A549 (cell line): ENCODE measurements at places on chromosomes 1 and 21.

- DNase-seq = peak; percentile 58
These were observed 577 bp downstream of the IKBKE start for GRCh38 chr1:206470692-206471414.

GRCh38 chr1:226608699-226609505 is 60.3 kb downstream of the STUM start:
- DNase-seq = peak; percentile 63

GRCh38 chr1:245390975-245391374 is 236.2 kb downstream of the KIF26B start:
- DNase-seq = no peak

- DNase-seq = no peak
These were observed 9.1 kb downstream of the PTGFRN start for GRCh38 chr1:116918714-116919357.

GRCh38 chr1:38277646-38278045 is 231.1 kb upstream of the POU3F1 start:
- no peak for DNase-seq

DNA sequence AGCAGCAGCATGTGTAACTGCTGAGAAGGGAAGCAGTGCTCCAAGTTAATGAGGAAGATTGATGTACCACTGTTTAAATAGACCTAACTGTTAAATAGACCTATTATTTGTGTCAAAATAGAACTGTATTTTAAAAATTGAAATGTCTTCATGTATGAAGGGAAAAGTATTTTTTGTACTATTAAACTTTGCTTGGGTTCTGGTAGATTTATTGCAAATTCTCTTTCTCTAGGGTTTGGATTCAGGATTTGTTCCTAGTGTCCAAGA is 128.3 kb downstream of the OSBPL9 start:
- no peak for DNase-seq

DNA sequence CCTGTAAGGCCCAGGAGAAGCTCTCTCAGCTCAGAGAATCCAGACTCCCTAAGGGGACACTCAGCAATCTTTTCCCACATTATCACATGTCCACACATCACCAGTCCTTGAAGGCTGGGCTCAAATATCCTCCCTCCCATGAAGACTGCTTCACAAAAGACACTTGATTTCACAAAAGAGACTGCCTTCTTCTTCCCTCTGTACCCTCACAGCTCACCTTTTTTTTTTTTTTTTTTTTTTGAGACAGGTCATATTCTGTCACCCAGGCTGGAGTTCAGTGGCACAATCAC is 1.5 kb downstream of the CD58 start:
- no peak for DNase-seq

- peak; percentile 36 for DNase-seq
These were observed 92.1 kb upstream of the SLC44A3 start for GRCh38 chr1:94727846-94728715.

- DNase-seq = no peak
These were observed 41.6 kb upstream of the NRDC start for GRCh38 chr1:51920130-51920529.

DNA sequence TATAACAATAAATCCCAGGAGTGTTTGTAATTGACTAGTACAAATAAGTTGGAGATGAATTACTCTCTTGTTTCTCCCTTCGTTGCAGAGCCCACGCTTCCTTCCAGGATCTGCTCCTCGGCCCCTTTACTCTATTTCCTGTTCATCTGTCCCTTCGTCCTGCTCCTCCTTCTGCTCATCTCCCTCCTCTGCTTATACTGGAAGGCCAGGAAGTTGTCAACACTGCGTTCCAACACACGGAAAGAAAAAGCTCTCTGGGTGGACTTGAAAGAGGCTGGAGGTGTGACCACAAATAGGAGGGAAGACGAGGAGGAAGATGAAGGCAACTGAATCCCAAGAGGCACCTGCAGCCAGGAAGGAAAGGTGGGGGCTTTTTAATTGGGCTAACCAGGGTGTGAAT is 26.4 kb upstream of the TTF2 start:
- DNase-seq = no peak

DNA sequence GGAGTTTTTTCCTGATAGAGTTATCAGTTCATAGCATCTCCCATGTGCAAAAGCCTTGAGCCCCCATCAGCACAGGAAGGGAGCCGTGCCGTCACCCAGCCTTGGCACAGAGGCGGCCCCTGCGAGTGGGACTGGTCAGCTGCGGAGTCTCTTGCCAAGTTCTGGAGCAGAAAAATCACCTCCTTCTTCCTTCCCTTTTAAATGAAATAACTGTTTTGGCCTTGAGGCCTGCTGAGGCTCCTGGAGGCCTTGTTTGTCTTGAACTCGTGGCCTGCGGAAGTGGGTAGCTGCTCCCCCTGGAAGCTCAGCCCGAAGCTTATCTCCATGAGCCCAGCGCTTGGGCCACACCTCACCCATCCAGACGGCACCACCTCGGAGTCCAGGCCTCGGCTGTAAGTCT is 145.7 kb upstream of the TMEM51 start:
- DNase-seq = no peak

- no peak for DNase-seq
These were observed 20.3 kb upstream of the SLC26A9 start for GRCh38 chr1:205963352-205964155.

- no peak for DNase-seq
These were observed 49.1 kb downstream of the DSCAM start for GRCh38 chr21:40797891-40798290.

DNA sequence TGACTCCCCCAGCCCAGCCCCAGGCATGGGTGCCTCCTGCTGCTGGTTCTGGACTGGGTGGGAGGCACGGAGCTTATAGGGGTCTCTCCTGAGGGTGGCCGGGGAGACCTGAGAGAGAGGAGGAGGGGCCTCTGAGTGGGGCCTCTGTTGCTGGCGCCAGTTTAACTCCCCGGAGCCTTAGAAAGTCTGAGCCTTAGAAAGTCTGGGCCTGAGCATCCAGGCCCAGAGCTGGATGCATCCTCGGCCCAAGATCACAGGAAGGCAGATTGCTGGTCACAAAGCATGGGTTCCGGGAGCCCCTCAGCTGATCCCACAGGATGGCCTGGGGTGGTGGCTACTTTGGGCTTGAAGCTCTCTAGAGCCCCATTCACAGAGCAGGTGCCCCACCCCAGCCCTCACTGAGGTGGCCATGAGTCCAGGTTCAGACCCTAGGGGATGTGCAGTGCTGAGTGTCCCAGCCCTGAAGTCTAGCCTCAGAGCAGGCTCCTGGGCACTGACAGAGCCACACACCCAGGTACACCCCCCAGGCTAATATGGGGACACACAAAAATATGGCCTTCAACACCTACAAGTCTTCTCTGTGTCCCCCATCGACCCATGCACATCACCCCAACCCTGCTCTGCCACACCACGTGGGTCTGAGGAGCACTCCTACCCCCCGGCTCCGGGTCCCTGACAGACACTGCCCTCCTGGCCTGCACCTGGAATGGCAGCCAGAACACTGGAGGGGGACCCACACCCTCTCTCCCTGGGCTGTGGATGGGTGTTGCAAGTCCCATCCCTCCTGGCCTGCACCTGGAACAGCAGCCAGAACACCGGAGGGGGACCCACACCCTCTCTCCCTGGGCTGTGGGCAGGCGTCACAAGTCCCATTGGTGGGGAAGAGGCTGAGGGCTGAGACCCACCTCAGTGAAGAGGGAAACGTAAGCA is 9.7 kb downstream of the PLA2G2F start:
- no peak for DNase-seq

GRCh38 chr1:10866321-10867093 is 70.1 kb upstream of the CASZ1 start:
- DNase-seq = peak; percentile 16

GRCh38 chr1:223222377-223222776 is 79.3 kb upstream of the TLR5 start:
- no peak for DNase-seq

DNA sequence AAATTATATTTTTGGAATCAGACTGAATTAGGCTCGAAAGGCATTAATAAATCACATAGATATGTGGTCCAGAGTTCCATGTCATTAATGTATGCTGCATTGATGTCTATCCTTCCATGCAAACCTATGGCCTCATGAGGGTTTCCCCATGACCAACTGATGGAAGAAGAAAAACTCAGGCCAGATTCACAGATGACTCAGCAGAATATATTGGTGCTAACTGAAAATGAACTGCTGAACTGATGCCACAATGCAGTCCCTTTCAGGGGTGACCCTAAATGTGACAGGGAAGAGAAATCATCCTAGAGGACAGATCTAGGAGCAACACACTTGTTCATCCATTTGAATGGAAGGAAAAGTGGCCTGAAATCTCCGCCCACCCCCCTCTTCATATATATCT is 110.5 kb upstream of the KCND3 start:
- no peak for DNase-seq

DNA sequence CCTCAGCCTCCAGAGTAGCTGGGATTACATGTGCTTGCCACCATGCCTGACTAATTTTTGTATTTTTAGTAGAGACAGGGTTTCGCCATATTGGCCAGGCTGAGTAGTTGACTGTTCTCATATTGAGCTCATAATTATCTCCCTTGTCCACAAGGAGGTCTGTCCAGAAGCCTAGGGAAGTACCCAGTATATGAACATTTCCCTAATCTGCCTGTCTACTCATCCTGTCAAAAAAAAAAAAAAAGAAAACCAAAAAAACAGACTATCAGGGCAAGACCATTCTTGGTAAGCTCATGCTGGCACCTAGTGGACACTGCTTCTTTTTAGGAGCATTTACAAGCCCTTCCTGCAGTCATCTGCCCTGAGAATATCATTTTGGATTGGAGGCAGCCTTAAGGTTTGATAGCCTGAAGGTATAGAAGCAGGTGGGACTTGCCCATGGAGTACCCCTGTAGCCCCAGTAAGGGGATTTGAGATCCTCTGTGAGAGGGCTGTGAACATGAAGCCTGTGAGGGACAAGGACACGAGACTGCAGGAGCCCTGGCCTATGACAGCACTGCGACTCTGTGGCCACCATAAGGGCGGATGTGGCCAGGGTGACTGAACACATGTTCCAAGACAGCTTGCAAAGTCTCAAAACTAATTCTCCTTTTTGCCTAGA is 10.8 kb upstream of the DUSP12 start:
- peak; percentile 18 for DNase-seq

DNA sequence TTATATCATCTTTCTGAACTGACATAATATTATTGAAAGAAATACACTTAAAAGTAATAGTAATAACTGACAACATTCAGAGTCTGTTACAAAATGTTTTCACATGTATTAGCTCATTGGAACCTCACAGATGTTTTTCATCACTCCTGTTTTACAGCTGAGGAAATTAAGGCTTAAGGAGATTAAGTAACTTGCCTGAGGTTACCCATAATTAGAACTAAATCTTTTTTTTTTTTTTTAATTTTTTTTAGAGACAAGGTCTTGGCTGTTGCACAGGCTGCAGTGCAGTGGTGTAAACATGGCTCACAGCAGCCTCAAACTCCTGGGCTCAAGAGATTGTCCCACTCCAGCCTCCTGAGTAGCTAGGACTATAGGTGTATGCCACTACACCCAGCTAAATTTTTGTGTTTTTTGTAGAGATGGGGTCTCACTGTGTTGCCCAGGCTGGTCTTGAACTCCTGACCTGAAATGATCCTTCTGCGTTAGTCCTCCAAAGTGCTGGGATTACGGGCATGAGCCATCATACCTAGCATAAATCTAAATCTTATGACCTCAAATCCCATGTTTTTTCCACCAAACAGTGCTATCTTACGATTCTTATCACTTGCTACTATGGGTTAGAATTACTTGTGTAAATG is 64.7 kb upstream of the MACF1 start:
- no peak for DNase-seq

GRCh38 chr1:66300972-66301451 is 232.9 kb upstream of the SGIP1 start:
- no peak for DNase-seq

DNA sequence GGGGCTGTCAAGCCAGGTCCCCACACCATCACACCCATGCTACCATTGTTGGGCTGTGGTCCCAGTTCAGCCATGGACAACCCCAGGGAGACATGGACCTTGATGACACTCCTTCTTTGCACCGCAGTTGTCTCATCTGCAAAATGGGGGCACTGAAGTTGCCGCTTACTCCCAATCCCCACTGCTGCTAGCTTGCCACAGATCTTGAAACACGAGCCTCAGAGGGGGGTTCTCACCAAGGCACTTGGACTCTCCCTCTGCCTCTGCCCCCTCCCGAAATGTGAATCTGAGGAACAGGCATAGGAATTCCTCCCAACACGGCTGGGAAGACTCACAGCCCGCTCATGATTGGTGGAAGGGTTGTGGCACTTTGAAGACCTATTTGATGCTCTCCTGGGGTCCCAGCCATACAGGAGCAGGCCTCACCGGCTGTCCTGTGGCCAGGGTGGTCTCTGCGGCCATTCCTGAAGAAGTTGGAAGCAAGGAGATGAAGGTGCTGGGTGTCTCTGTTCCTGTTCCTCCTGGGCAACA is 31.1 kb downstream of the RUNX3 start:
- no peak for DNase-seq

GRCh38 chr21:14535702-14536101 is 10.4 kb downstream of the SAMSN1 start:
- no peak for DNase-seq

DNA sequence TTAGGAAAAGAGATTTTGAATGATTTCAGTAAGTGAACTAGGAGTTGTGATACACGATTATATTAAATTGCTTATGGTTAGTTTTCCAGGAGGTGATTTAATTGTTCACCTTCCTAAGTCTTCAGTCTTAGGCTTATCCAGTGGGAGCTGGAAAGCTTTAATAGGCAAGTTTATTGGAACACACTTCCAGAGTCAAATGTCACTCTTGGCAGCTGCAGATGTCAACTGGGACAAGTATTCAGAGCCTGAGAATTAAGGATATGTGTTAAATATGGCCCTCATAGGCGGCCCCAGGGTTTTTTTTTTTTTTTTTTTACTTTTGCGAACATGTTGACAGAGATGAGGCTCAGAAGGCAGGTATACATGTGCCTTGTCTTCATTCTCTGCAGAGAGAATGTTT is 29.2 kb downstream of the UCK2 start:
- no peak for DNase-seq

DNA sequence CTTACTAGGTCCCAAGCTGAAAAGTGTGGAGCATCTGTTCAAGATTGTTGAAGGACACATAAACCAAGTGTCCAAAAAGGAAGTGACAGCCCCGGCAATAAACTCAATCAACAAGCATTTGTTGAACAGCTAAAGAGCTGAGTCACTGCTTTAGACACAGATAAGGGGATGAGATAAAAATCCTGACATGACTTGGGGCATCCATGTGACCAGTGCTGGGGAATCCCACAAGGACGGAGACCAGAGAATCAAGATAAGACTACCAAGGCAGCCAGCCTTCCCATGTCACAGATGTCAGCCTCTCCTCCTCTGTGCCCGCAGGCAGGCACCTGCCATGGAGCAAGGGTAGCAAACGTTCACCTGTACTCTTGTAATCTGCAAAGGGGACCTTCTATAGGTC is 118.6 kb upstream of the KAZN start:
- DNase-seq = no peak

GRCh38 chr1:156814571-156815260 is 1.9 kb downstream of the SH2D2A start:
- no peak for DNase-seq

GRCh38 chr21:30329203-30329875 is 8.2 kb downstream of the KRTAP27-1 start:
- DNase-seq = no peak

- no peak for DNase-seq
These were observed 124.5 kb downstream of the ATP5PO start for GRCh38 chr21:33791073-33791472.
